ENCODE measurements at places on chromosomes 1 and 21.
A peak's percentile ranks its signal among the peaks of the same experiment; 100 is the strongest.

DNA sequence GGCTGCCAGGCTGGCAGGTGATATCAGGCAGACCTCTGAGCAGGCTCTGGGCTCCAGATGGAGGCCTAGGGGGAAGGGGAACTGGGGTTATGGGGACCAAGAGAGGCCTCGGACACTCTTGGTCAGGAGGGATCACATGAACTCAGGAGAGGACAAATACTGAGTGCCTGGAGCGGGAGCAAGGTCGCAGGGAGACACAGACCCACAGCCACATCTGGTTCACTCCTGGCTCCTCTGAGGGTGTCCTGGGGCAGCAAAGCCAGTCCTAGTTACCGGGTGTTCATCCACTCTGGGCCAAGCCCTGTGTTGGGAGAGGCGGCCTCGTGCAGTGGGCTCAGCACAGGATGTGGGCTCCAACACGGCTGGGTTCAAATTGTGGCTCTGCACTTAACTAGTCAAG lies 239.0 kb downstream of the PTPRU start:
- DNase-seq: no peak

GRCh38 chr1:202348005-202348508 lies 442 bp upstream of the PPP1R12B start:
- no peak for DNase-seq

DNA sequence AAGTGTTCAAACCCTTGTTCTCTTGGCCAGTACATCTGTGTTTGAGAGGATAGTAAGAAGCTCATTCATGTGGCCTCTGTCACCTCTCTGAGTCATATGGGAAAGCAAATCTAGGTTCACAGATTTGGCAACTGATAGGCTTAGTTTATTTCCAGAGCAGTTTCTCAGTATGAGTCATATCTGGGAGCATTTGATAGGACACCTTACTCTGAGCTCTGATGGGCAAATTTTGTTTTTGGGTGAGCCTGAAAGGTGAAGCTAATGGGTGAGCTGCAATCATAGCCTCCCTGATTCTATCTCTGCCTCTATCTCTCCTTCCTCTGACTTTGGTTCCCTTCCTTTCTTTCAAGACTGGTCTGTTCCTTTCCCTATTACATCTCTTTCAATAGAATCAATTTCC lies 134.4 kb downstream of the S1PR1 start:
- DNase-seq: peak; percentile 16

DNA sequence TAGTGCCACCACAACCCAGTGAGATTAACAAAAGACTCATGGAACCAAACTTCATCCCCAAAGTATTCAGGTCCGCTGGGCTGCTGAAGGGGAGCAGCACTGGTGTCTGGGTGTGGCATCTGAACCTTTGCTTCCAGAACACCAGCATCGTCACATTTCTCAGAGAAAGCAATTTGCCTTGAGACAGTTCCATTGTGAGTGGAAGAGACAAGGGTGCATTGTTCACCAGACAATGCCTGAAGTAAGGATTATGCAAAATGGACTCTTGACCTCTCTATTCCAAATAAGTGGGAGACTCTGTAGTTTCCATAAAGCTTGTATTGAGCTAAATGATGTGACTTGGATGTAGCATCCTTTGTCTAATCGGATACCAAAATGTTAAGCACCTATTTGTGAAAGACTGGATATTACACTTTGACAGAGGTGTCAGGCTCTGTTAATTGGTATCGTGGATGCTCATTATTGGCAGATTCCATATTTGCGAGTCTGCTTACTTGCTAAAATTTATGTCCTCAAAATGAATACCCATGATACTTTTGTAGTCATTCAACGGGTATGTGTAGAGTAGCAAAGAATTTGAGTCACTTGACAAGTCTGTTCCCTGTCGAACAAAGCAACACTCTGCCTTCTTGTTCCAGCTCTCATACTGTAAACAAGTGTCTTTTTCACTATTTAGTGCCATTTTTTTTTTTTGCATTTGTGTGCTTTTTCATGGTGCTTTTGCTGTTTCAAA lies 75.6 kb downstream of the MRPS6 start:
- no peak for DNase-seq

- DNase-seq: no peak
These were observed 39.0 kb upstream of the PDE9A start for GRCh38 chr21:42614396-42614795.

GRCh38 chr1:225825607-225826007 lies 15.7 kb downstream of the EPHX1 start:
- DNase-seq: no peak

DNA sequence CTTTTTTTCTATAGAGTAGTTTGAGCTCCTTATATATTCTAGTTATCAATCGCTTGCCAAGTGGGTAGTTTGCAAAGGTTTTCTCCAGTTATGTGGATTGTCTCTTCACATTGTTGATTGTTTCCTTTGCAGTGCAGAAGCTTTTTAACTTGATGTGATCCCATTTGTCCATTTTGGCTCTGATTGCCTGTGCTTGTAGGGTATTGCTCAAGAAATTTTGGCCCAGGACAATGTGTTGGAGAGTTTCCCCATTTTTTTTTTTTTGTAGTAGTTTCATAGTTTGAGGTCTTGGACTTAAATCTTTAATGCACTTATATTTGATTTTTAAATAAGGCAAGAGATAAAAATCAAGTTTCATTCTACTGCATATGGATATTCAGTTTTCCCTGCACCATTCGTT lies 774.8 kb upstream of the ADAMTS5 start:
- DNase-seq: no peak

DNA sequence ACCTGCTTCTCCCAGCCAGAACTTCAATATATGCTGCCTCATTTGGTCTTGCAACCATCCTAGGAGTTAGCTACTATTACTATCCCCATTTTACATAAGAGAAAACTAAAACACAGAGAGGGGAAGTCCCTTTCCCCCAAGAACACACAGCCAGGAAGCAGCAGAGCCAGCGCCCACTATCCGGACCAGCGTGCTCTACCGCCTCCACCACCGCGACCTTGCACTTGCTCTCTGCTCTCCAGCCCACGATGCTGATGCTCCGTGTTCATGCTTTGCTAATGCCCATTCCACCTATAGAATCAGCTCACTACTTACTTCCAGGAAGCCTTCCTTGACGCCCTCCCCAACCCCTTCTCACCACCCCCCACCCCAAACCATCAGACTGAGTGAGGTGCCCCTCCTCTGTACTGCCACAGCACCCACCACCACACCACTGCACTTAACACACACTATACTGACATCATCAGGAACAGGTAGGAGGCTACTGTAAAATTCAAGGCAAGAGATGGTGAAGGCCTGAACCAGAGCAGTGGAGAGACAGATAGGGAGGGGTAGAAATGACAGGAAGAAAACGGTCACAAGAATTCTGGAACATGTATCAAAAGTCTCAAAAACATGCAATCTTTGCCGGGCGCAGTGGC lies 9.4 kb downstream of the TMEM53 start:
- DNase-seq: no peak

DNA sequence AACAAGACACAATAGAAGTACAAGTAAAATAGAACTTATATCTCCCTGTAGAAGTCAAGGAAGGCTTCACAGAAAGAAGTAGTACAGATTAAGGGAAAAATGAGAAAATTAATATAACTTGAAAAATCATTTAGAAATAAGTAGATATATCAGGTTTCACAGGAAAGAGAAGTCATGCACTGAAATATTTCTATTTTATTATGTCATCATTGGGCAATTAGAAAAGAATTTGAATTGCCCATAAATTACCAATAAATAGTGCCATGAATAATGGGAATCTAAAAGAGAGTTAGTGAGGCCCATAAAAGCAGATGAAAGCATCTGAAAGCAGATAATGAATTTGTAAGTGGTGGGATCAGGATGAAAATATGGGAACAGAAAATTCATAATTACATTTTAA lies 1597.8 kb downstream of the PLA2G4A start:
- no peak for DNase-seq

- no peak for DNase-seq
These were observed 37.7 kb upstream of the MAP10 start for GRCh38 chr1:232767305-232768074.

DNA sequence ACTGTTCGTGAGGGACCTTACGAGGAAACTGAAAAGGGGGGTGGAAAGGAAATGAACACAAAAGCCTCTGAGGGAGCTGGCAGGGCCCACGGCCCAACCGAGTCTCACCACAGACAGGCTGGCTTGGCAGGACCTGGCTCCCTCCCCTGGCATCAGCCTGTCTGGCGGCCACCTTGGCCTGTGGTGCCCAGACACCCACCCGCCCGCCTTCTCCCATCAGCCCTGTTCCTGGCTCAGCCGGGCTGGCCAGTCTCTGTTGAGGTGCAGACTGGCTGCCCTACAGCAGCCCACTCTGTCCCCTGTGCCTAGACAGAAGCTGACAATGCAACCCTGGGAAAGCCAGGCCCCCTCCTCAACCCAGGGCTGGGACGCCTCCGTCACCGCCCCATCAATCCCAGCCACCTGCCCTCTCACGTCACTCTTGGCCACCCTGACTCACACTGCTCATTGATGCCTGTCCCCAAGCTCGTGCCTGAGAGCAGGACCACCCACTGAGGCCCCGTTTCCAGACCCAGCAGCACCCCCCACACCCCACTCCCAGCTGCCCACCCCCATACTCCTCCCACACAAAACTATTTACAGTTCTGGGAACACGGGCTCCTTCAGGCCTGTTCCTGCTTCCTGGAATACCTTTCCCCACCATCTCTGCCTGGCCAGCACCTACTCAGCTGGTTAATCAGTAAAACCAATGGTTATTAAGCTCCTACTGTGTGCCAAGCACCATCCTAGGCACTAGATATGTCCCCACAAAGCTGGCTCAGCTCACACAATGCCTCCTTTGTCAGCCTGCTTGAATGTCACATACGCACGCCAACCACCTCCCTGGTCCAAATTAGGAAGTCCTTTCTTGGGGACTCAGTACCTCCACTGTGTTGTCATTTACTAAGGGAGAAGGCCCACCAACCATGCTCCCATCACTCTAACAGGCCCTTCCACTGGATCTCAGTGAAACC lies 22.7 kb downstream of the SDC3 start:
- no peak for DNase-seq

- DNase-seq: no peak
These were observed 148.7 kb downstream of the ADSS2 start for GRCh38 chr1:244302876-244303609.

- DNase-seq: no peak
These were observed 33.3 kb upstream of the RCC2 start for GRCh38 chr1:17472814-17473213.

DNA sequence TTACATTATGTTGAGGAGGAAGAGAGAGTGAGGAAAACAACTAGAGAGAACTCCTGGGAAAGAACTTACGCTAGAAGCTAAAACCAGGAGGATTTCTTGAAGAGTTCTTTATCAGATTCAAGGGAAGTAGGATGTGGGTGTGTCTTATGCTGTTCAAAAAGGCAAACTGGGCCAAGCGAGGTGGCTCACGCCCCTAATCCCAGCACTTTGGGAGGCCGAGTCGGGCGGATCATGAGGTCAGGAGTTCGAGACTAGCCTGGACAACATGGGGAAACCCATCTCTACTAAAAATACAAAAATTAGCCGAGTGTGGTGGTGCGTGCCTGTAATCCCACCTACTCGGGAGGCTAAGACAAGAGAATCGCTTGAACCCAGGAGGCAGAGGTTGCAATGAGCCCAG lies 23.1 kb downstream of the SMG7 start:
- no peak for DNase-seq

DNA sequence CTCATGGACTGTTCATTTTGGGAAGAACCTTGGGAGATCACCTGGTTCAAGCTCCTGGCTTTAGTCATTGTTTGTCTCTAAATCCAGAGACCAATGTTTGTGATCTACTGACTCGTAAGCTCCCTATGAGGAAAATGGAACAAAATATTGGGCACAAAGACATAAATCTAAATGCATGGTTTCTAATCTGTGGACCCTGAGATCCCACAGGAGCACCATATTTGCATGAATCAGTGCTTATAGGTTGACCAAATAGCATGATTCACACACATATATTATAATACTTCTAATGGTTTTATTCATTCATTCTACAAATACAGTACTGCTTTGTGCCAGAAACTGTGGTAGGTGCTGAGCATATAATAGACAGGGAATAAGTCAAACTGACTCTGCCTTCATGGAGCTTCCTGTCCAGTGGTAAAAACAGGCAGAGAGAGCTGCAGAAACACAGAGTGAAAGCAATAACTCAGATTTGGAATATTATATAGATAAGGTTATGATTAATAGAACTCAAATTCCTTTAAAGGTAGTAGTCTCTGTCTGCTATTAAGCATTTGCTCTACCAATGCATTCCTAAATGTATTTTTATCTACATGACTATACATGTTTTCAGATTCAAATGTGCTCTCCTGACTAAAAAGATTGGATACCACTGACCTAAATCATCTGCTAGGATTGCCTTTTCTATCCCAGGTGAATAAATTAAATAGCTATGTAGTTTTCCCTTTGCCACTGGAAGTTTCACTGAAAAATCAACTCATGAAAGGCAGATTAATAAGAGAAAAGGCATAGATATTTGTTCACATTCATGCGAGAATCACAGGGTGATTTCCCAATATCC lies 198.6 kb upstream of the CAMK1G start:
- no peak for DNase-seq

GRCh38 chr1:94119796-94120569 lies 965 bp downstream of the ABCA4 start:
- no peak for DNase-seq

- no peak for DNase-seq
These were observed 2.0 kb downstream of the HUNK start for GRCh38 chr21:31874812-31875212.

- no peak for DNase-seq
These were observed 62.4 kb upstream of the RAB4A start for GRCh38 chr1:229208481-229208880.

GRCh38 chr1:208977638-208978256 lies 605.8 kb upstream of the CAMK1G start:
- DNase-seq: no peak

DNA sequence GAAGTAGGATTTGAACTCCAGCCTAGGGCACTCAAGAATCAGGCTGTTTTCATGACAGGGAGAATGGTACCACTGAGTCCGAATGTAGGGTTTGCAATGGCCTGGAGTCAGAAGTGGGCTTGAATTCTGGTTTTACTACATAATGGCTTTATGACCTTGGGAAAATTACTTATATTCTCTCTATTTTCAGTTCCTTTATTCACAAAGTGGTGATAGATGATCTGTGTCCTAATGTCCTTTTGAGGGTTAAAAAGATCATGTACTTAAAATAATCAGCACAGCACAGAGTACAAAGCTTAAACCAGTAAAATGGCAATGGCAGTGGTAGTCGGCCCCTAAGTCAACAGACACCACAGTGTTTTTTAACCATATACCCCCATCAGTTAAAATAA lies 63.7 kb upstream of the HOOK1 start:
- no peak for DNase-seq

DNA sequence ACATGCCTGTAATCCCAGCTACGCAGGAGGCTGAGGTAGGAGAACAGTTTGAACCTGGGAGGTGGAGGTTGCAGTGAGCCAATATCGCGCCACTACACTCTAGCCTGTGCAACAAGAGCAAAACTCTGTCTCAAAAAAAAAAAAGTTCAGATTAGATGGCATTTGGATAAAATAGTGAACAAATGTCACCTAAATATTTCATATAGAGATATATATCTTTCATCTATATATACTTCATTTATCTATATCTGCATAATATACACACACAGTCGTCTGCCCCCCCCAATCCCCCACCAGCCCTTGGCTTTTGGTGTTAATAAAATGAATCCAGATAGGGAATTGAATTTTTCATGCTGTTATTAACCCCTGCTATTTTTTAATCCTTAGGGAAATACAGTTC lies 5.0 kb downstream of the PPP1R15B start:
- no peak for DNase-seq

- DNase-seq: no peak
These were observed 802.2 kb downstream of the KCNT2 start for GRCh38 chr1:195806060-195806459.

GRCh38 chr1:2378441-2378851 lies 12.9 kb downstream of the MORN1 start:
- no peak for DNase-seq

GRCh38 chr1:113536182-113536780 lies 146.0 kb downstream of the MAGI3 start:
- no peak for DNase-seq
